ENCODE measurements at places on chromosomes 7 and 10.

DNA sequence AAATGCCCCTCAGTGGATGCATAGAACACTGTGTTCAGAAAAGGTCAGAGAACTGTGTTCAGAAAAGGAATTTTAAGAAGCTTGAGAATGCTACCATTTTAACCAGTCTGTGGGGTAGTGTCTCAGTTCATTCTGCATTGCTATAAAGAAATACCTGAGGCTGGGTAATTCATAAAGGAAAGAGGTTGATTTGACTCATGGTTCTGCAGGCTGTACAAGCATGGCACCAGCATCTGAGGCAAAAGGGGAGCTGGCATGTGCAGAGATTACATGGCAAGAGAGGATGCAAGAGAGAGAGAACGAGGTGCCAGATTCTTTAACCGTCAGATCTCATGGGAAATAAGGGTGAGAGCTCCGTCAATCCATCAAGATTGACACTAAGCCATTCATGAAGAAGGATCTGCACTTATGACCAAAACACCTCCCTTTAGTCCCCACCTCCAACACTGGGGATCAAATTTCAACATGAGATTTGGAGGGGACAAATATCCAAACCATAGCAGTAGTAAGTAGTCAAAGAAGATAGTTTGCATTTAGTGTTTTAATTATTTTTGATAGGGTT is 119.8 kb downstream of the FAM107B start:
- no peak for DNase-seq

DNA sequence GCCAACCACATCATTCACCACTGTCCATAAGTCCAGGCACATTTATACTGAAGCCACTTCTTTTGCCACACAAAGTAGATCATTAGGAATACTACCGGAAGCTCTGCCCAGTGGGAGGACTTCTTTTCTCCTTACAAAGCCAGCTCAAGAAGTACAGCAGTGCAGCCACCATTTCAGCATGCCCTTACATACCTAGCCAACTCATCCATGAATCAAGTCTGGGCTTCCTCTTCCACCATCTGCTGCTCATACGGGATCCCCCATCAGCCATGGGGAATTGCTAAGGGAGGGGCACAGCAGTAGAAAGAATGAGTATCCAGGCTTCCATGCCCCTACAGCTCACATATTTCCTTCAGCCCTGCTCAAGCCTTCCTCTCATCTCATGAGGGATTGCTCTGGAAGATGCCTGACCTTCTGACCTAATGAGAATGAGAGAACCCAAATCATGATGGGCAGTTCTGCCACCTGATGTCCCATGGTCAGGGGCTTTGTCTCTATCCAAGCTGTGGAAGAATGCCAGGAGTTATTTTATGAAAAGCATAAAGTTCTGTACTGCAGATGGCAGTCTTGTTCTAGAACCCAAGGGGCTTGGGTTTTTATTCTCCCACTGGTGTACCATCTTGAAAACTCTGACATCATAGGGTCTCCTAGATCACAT is 39.5 kb downstream of the ACSM6 start:
- DNase-seq = no peak

DNA sequence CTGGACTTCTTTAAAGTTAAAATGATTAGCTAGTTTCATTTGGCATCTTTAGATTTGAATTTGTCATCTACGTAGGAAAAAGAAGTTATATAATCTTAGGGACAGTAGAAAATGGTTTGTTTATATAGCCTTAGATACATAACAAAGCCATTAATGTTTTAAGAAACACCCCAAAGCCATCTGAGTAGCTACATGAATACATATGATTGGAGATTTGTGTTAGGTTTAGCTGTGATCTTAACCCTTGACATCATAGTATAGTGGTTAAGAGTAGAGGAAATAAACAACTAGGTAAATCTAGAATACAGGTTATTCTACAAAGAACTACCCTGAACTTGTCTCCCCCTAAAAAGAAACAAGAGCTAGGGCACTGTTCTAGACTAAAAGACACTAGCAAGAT is 18.1 kb downstream of the SAMD8 start:
- no peak for DNase-seq

- no peak for DNase-seq
Measured at GRCh38 chr10:77164616-77165311, 472.8 kb downstream of the KCNMA1 start.

- no peak for DNase-seq
Measured at GRCh38 chr7:156544919-156545715, 95.5 kb upstream of the RNF32 start.

GRCh38 chr7:106552645-106553445 is 108.1 kb downstream of the CCDC71L start:
- DNase-seq = no peak

DNA sequence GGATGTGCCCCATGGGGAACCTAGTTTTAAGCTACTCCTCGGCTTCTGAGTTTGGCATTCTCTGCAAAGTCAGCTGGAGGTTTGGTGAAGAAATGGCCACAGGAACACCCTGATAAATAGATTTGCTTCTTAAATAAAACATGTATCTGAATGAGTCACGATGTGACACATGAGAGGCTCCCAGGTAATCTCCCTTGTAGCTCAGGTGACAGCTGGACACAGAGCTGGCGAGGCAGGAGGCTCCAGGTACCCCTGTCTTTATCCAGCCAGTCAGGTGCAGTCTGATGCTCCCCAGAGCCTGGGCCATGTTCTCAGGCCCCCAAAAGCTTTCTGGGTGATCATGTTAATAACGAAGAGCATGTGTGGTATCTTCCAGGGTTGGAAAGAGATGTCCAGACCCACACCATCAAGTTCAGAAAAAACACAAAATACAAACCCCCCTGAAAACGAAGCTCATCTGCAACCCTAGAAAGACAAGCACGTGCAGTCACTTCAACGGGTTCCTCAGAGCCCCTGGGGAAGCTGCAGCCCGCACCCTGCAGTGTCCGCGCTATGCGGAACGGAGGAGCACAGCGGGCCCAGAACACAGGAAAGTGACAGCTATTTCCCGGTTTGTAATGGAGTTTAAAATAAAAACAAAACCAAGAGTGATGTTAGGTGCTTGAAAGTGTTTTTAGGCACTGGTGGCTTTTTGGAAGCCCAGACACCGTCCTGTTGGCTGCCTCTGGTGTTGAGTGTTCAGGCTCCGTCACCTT is 69.4 kb downstream of the ZRANB1 start:
- DNase-seq = no peak

DNA sequence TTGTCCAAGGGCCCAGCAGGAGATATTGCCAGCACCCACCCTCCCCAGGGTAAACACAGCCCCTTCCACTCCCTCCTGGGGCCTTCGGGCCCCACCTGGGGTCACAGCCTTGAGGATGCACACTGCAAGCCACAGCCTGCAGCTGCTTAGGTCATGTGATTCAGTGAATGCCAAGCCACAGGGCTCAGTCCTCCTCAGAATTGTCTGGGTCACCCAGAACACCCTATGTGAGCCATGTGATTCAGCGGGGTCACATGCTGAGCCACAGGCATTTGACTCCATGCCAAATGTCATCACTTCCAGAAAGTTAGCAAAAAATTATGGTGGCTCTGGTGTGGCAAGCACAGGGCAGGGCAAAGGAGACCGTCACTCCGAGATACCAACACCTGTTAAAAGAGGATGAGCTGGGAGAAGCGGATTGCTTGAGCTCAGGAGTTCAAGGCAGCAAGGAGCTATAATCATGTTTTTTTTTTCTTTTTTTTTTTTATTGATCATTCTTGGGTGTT is 17.2 kb upstream of the PSAP start:
- peak; percentile 57 for DNase-seq

GRCh38 chr7:100093054-100093453 is 4.3 kb downstream of the COPS6 start:
- DNase-seq = no peak

GRCh38 chr10:77873536-77874380 is 52.8 kb downstream of the DLG5 start:
- DNase-seq = peak; percentile 32

- DNase-seq = peak; percentile 74
Measured at GRCh38 chr7:88344956-88345832, 38.5 kb upstream of the STEAP4 start.

GRCh38 chr7:121244120-121244870 is 84.5 kb upstream of the WNT16 start:
- DNase-seq = peak; percentile 67

GRCh38 chr10:122828716-122829255 is 16.9 kb downstream of the CUZD1 start:
- DNase-seq = no peak

- no peak for DNase-seq
Measured at GRCh38 chr10:35574924-35575352, 30.2 kb upstream of the GJD4 start.

DNA sequence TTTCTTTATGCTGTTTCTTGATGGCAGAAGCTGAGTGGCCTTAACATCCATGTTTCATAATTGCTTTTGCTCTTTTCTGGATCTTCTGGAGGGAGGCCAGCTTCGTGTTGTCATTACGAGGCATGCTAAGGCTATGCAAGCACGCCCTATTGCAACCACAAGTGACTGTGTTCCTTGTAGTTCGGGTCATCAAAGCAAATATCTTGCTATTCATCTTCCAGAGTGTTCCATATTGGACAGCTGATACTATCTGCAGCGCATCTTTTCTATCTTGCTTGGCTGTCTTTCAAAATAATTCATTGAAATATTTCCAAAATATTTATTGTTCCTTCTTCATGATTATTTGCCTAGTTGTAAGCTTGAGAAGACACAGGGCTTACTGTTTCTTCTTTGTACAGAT is 5.0 kb downstream of the EPHB6 start:
- no peak for DNase-seq

GRCh38 chr7:92976931-92977330 is 140.6 kb upstream of the CDK6 start:
- DNase-seq = no peak

GRCh38 chr10:46550795-46551700 is 5.4 kb downstream of the GPRIN2 start:
- peak; percentile 14 for DNase-seq

GRCh38 chr7:134722786-134723322 is 56.6 kb upstream of the CALD1 start:
- no peak for DNase-seq

DNA sequence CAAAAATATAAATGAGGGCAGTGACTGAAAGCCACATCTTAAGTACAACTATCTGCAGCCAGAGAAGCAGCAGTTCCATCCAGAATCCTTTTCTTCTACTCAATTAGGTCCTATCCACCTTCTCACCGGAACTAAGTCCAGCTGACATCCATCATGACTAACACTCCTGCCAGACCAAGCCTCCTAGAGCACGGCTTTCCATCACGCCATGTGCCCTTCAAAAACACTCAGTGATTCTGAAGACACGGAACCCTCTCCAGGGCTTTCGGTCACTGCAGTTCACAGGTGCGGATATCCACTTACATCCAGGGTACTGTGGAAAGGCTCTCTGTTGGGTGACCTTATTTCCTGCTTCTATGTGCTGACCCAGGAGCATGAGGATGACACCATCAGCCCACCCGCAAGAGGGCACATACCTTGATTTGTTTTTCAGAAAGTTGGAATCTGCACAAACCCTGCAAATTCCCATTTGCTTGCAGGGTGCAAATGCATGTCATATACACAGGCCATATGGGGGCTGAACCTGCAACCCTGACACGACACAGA is 64.3 kb downstream of the FAM171A1 start:
- no peak for DNase-seq

GRCh38 chr7:116769546-116769945 is 92.8 kb upstream of the CAPZA2 start:
- no peak for DNase-seq

- DNase-seq = no peak
Measured at GRCh38 chr10:89079961-89080360, 89.4 kb downstream of the FAS start.

DNA sequence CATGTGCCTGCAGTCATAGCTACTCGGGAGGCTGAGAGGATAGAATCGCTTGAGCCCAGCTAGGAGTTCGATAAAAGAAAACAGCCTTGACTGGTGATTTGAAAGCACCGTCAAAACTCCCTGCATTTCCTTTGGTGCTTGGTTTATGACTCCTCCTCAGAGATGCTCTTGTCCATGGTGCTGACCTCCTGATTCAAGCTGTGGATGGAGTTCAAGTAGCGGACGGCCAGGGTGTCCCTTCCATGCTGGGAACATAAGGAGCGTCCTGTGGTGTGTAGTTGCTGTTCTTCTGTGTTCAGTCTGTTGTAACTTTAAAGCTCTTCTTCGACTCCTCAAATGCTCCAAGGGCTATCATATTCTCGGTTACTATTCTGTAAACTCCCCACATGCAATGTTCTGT is 382.5 kb upstream of the KIAA1217 start:
- peak; percentile 48 for DNase-seq

DNA sequence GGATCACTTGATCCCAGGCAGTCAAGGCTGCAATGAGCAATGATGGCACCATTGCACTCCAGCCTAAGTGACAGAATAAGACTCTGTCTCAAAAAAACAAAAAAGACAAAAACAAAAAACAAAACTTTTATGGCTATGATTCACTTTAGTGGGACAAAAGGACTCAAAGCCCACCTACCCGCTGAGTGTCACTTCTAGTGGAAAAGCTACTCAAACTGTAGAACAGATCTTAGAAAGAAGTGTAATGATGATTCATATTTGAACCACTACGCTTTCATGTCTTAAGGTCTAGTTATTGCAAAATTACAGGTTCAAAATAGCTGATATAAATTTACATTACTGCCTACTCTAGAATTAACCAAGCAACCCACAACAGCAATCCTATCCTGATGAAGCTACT is 47.1 kb upstream of the OTUD1 start:
- no peak for DNase-seq

- DNase-seq = no peak
Measured at GRCh38 chr10:28320090-28320489, 17.2 kb upstream of the MPP7 start.

DNA sequence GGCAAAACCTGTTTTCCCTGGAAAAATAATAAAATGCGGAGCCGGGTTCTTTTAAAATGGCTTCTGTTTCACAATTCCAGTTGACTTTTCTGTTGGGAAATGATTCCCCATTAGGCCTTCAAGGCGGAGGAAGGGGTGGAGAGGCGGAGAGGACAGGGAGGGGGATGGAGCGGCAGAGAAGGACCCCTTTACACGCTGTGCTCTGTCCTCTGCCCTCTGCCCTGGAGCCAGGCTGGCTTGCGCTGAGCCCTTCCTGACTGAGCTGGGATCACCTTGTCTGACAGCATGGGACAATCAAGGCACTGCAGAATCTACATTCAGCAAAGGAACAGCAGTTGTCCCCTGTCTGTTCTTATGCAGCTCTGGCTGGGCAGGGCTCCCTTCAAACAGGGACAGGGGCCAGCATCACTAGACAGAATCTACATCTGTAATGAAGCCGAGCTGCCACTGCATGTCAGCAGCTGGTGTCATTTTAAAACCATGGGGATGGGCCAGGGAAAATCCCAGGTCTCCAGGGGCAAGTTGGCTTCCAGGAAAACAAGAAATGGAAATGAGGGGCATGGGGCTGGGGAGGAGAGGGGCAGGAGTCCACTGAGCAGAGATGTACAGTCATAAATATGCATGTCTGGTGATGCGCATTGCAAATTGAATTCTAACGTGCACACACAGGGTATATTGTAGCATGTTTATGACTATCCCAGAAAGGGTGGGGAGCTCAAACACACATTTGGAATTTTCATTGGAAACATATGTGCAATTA is 120.0 kb downstream of the MKX start:
- peak; percentile 68 for DNase-seq

DNA sequence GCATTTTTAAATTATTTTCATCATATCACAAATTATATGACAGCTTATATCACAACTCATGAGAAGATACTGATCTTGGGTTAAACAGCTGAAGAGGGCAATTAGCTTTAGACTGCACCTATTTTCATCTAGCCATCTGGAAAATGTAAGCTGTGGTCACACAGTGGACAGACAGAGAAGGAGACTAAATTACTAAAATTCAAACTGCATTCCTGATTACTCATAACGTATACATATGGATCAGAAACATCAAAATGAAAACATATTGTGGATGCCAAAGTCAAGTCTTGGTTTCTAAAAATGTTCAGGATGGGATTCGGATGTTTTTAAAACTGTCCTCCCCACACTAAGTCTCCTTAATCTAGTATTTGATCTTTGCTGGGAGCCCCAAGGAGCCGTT is 6.6 kb downstream of the BBIP1 start:
- DNase-seq = no peak

All from femur (tissue), 1 donor.